Activated CD8-positive, alpha-beta memory T cell treated with anti-CD3 and anti-CD28 coated beads for 1 hour (primary cell): ENCODE measurements at places on chromosomes 11 and 22.

DNA sequence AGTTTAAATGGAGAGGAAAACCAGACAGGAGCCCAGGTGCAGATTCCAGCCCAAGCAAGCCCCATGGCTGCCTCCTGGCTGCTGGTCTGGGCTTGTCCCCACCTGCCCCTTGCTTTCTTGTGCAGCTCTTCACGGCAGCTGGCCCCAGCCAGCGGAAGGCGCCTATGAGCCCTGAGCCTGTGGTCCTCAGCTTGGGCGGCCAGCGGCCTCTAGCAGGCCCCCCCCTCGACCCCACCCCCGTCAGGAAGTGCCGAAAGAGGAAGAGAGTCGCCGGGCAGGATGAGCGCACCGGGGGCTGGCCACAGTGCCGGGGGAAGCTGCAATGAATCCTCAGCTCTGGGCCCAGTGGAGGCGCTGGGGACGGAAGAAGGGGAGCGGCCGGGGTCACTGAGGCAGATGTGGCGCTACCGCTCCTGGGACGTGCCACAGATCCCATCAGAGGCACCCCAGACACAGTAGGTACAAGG, 2.1 kb upstream of the DGKZ start:
- no peak for DNase-seq

DNA sequence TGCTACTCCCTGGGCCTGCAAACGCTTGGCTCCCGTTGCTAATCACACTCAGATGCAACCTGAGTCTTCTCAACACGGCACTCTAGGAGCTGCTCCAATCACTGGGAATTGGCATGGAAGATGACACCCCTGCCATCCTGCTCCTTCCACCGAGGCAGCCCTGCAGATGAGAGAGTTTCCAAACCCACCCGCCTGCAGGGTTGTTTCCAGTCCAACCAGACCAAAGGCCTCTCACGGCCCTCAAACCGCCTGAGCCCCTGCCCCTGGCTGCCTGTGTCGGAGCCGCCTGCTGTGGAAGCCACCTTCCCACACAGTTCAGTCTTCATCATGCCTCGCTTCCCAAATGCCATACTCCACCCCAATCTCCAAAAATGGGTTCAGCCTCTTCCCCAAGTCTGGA, 36.8 kb upstream of the TP53I11 start:
- no peak for DNase-seq

DNA sequence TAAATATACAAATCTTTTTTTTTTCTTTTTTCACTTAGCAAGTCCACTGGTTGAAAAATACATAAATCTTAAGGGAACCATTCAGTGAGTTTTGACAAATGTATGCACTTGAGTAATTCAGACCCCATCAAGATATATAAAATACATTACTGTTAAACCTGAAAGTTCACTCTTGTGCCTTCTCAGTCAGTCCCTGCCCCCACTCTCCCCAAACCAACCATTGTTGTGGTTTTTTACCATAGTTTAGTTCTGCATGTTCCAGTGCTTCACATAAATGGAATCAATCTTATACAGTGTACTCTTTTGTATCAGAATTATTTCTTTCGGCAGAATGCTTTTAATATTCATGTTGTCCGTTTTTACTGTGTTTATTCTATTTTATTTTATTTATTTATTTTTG, 26.1 kb downstream of the RNF214 start:
- no peak for DNase-seq

DNA sequence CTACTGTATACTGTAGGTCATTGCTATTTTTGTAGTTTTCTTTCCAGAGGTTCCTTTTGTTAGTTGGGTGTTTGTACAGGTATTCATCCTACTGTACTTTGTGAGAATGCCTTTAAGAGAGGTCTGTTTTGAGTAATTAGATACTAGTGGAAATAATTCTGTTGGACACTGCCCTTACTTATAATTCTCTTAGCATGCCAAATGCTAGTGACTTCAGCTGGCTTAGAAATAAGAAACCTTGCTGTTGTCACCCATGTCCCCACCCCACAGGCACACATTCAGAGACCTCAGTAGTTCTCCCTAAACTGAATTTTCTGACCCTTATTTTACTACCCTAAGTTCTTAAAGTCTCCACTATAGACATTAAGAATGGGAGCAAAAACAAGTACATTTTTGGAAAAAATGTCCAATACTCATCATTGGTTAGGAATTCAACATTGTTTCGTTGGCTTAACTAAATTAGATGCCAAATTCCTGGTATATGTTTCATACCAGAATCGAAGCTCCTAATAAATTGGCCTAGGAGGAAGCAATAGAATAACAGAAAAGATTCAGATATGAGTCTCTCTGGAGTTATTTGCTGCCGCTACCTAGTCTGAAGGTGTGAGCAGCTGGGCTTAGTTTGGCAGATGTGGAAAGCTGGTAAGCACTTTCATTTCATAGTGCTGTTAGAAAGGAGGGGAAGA, 28.4 kb downstream of the ZNF143 start:
- no peak for DNase-seq

- DNase-seq: no peak
Measured at GRCh38 chr11:18611196-18611595, 11.6 kb downstream of the MISFA start.

DNA sequence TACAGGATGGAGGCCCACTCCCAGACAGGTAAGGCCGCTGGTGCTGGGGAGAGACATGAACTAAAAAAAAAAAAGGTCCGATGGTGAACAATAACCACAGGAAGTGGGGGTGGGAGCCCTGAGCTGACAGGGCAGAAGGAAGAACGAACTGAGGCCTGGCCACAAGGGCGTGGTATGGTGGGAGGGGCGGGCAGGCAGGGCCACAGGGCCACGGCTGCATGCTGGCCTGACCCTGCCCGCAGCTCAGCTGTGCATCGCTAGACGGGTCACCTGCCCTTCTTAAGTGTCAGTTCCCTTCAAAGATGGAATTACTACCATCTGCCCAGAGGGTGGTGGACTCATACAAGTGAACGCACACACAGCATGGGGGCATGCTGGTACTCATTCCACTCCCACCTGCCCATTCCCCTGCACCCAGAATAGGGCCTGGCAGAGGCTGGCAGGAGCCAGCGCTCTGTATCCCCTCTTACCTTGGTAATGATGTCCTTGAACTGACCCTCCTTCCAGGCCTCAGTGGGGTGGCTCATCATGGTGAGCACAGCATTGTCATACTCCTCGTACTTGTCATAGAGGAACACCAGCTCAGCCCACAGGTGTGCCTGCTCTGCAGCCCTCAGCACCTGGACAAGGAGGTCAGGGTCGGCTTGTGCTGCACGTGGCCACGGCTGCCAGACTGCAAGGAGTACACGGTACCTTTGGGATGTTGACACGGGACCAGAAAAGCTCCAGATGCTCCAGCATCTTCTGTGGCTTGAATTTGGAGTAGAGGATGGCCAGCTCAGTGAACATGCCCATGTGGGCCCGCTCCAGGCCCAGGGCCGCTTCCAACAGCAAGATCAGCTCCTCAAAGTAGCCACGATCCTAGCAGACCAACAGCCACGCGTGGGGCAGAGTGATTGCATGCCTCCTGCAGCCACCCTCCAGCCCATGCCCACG, 17.5 kb upstream of the SLC25A1 start:
- no peak for DNase-seq

DNA sequence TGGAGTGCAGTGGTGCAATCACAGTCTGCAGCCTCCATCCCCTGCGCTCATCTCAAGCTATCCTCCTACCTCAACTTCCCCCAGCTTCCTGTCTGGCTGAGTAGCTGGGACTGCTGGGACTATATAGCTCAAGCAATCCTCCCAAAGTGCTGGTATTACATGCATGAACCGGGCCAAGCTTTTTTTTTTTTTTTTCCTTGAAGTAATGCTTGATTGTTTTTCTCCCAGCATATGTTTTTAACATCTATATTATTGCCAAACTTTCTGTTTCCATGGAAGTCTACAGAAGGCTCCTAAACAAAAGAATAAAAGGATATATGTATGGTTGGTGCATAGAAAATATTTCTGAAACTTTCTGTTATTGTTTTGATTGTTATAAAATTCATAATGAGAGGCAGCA, 853.6 kb downstream of the KCNA4 start:
- DNase-seq: no peak

GRCh38 chr11:72673284-72673942, 809 bp downstream of the PDE2A start:
- no peak for DNase-seq

DNA sequence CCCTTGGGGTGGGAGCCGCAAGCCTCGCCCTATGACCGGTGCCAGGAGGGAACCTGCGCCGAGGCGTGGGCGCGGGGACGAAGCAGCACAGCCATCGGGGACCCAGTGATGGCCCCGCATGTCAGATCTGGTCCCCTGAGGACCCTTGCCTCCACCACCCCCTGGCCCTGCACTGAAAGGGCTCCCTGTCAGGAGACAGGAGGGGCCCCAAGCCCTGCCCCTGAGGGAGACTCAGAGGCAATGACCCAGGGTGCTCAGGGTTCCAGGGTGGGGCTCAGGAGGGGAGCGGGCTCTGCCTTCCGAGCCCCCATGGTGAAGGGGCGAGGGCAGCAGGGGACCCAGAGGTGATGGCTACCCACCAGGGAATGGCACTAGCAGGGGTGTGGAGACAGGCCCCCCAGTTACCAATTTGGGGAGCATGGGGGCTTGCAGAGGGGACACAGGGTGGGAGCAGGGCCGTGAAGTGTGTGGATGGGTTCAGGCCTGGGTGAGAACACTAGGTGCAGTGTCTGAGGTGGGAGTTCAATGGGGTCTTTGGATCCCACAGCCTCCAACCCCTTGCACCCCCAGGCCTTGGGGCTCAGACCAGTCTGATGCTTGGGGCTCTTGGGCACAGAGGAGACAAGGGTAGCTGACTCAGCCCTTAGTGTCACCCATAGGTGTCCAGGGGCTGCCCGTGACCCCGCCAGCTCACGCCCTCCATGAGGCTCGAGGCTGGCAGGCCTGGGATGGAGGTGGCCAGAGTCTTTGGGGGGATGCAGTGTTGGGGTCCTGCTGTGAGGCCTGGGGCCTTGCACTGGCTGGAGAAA, 499 bp downstream of the LRRC56 start:
- no peak for DNase-seq

DNA sequence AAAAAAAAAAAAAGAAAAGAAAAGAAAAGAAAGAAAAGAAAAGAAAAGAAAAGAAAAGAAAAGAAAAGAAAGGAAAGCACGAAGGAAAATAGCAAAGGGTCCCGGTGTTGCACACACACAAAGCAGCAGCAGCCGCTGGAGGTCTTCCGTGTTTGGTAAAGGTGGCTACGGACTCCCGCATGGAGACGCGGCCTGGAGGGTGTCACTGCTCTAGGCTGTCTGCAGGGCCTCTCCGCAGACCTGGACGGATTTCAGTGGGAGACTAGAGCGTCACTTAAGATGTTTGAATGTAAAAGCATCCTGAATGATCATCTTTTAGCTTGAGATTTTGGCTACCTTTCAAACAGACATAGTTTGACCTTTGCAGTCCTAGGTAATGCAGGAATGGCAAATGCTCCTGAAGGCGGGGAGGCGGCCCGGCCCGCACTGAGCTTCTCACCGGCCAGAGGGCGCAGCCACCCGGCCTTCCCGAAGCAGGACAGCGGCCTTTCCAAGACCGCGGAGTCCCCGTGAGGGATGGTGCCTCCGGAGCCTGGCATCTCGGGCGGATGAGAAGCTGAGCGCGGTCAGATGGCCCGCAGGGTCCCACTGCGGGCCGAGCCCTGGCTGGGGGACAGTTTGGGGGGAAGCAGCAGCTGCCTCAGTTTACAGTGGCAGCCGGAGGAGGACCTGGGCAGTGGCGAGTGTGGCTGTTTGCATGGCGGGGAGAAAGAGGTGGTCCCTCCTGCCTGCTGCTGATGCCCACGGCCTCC, 18.5 kb downstream of the KRTAP5-5 start:
- DNase-seq: no peak

GRCh38 chr11:9118277-9118676, 26.9 kb upstream of the SCUBE2 start:
- DNase-seq: no peak

DNA sequence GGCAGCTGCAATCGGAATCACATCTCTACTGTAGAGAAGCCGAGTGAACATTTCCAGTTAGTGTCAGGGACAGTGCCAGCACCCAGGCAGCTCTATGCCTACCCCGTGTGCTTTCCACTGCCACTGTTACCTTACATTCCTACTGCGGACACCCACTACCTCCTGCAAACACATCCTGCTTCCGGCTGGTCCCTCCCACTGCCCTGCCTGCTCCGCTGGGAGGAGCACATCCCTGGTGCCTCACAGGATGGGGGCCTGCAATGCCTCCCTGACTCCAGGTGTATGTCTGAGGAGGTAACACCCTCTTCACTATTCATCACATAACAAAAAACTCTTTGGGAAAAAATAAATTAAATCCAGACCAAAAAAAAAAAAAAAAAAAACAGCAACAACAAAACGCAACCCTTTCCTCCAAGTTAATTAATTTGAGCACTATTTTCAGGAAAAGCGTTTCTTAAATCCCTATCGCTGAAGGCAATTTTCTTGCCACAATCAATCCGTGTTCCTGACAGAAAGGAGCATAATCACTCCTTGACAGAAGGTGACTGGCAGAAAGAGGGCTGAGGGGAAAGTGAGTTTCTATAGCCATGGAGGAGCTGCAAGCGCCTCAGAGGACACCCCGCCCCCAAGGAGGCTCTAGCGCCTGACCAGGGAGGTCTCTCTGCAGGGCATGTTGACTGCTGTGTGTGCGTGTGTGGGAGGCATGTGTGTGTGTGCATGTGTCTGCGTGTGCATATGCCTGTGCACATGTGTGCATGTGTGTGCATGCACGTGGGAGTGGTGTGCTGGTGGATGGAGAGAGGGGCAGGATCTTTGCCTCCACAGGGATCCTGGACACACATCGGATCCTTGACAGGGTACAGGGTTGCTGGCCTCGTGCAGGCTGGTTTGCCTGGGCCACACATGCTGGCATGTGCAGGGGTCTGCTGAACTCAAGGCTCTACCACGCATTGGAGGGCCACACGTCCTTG, 134.8 kb upstream of the NTM start:
- DNase-seq: no peak

- no peak for DNase-seq
Measured at GRCh38 chr22:26241361-26241760, 72.1 kb downstream of the SEZ6L start.

GRCh38 chr22:28761449-28761755, 11.1 kb upstream of the CCDC117 start:
- no peak for DNase-seq

DNA sequence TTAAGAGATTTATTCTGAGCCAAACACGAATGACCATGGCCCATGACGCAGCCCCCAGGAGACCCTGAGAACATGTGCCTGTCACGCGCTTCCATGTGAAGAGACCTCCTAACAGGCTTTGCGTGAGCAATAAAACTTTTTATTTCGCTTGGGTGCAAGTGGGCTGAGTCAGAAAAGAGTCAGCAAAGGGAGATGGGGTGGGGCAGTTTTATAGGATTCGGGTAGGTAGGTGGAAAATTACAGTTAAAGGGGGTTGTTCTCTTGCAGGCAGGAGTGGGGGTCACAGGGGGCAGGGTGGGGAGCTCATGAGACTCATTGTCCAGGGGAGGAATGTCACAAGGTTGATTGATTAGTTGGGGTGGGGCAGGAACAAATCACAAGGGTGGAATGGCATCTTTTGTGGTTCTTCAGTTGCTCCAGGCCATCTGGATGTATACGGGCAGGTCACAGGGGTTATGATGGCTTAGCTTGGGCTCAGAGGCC, 77.2 kb upstream of the FTH1 start:
- no peak for DNase-seq
